SK-N-SH treated with all-trans-retinoic acid at 6 μM for 48 hours (cell line): ENCODE measurements at places on chromosomes 6 and 20.

GRCh38 chr6:7921632-7922092 is 11.1 kb upstream of the TXNDC5 start:
- ATAC-seq: no peak

GRCh38 chr6:118704915-118705314 is 53.5 kb upstream of the CEP85L start:
- ATAC-seq: no peak

GRCh38 chr6:157215717-157216116 is 107.6 kb downstream of the TMEM242 start:
- no peak for ATAC-seq

- ATAC-seq: no peak
Observed at GRCh38 chr6:91786474-91787184, 1199.8 kb upstream of the MAP3K7 start.

DNA sequence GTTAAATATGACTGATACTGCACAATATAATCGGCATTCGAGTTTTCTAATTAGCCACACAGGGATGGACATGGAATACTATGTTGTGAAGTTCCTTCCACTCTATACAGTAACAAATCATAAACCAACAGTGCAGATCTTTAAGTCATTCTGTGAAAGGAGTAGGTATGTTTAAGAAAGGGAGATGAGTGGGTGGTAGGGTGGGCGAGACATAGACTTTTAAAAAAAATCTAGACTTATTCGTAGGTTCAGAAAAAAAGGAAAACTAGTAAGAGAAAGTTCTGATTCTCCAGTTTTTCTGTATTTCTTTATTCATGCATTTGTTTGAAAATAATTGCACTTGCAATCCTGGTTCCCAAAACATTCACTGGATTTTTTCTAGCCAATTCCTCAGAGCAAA is 61.8 kb downstream of the SYNDIG1 start:
- ATAC-seq: no peak

DNA sequence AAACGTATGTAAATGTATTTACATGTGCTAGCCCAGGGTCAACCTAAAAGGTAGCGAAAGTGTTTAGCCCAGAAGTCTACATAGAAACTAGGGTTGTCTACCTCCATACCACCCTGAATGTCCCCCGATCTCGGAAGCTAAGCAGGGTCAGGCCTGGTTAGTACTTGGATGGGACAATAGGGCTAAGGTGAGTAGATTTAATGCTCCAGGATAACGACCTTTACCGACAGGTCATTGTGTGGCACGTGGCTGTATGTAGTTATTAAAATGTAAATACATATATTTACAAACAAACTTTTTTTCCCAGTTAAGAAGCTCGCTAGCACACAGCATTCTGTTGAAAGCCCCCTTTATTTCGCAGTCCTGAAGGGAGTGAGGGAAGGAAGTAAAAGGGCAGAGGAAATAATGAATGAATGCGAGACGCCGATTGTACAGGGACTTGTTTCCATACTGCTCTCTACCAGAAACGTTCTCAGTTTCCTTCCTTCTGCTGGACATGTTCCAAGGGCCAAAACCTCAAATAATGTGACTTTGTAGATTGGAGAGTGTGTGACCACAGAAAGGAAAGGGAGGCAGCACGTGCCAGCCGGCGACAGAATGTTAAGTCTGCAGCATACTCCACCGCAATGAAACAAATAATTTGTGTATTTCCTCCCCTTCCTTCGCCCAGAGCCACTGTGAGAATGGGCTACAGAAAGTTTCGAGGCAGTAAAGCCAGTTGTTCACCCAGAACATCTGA is 612 bp downstream of the ADAT2 start:
- peak; percentile 25 for ATAC-seq
